ENCODE measurements at places on chromosomes 6 and 20.

- DNase-seq, result no peak
These were observed 203.9 kb upstream of the RAB32 start for GRCh38 chr6:146339716-146340115.

GRCh38 chr20:64011366-64011779, 24.6 kb upstream of the C20orf204 start:
- no peak for DNase-seq

DNA sequence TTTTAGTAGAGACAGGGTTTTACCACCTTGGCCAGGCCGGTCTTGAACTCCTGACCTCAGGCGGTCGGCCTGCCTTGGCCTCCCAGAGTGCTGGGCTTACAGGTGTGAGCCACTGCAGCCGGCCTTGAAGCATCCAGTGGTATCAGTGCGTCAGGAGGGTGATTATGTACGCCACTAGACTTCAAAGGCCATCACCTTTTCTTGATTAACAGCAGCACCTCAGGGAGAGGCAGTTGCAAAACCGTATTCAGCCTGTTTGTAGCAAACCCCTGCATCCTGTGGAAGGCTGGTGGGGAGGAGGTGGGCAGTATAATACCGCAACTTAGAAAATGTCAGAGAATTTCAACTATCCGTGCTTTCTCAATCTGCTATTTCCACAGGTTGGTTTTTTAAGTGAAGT, 27.3 kb upstream of the SHLD1 start:
- peak; percentile 34 for DNase-seq

DNA sequence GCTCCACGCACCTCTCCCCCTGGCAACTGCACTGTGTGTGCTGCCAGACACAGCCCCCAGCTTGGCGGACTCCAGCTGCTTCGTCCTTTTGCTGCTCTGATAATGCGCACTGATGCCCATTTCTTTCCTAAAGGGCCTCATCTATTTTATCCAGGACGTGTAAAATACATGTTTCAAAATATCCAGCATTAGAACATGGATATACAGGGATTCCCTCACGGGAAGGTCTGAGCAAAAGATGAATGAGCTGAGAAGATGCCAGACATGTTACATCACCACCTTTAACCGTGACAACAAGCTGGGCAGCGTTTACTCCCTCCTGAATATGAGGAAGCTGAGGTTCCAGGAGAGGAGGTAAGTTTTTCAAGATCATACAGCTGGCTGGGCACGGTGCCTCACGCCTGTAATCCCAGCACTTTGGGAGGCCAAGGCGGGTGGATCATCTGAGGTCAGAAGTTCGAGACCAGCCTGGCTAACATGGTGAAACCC, 32.8 kb downstream of the TNXB start:
- DNase-seq, result no peak

DNA sequence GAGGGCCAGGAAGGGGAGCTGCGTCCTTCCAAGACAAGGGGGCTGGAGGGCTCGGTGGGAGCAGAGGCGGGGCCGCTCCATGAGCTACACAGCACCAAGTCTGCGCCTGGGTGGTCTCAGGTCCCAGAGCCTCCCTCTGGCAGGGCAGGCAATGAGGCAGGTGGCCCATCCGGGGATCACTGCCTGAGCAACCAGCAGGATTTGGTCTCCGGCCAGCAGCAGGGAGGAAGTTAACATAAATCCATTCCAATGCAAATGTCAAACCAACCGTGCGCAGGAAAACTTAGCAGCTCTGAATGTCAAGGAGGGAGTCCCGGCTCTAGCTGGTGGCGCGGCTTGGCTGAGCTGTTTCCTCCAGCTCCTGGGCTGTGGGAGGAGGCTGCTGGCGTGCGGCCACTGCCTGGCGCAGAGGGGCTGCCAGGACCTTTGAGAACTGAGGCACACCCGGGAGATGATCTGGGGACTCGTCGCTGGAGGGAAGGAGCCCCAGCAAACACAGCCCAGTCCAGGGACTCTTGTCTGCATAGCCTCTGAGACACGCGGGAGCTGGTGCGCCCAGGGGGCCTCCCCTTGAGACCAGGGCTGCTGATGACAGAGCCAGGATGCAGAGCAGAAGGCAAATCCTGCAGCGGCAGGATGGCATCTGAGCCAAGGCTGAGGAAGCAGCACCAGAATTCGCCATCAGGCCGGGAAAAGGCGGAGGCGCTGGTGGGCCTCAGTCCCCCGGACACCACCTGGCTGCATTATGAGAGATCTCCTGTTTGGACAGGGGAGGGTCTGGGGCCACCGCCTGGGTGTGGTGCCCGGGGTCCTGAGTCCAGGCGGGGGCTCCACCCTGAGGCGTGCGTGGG, 33.1 kb upstream of the CHRNA4 start:
- no peak for DNase-seq

GRCh38 chr20:3222635-3223600, 13.6 kb downstream of the ITPA start:
- no peak for DNase-seq

GRCh38 chr6:1610497-1611321, 994 bp downstream of the FOXC1 start:
- no peak for DNase-seq

GRCh38 chr6:129183187-129183591, 300.3 kb downstream of the LAMA2 start:
- no peak for DNase-seq

GRCh38 chr20:57369596-57369995, 18.5 kb downstream of the RAE1 start:
- DNase-seq, result no peak

- DNase-seq, result no peak
These were observed 17.1 kb downstream of the MYLIP start for GRCh38 chr6:16146028-16146427.

GRCh38 chr6:169827290-169827717, 75.9 kb downstream of the ERMARD start:
- no peak for DNase-seq

- DNase-seq, result no peak
These were observed 10.3 kb downstream of the NFYA start for GRCh38 chr6:41083072-41083471.

- no peak for DNase-seq
These were observed 8.8 kb downstream of the NR2E1 start for GRCh38 chr6:108174371-108175175.

DNA sequence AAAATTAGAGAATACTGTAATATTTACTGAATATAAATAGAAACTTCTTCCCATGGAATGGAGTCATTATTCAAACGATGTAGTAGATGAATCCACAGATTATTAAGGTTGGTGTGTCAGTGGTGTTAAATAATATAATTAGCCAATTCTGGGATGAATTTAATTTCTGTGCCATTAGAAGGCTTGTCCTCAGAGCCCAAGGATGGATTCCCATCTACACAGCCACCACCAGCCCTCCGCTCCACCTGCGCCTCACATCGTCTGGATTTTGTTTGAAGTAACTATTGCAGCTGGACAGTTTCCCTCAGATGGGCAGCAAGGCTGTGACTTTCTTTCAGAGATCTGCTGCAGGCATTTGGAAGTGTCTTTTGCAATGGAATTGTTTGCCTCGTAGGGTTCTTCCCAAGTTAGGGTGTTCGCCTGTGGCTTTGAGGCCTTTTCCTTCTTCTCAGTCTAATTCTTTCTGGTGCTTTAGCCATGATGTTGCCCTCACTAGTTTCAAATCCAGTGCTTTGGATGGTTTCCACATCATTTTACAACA, 104.7 kb downstream of the AIG1 start:
- DNase-seq, result no peak

- DNase-seq, result no peak
These were observed 717.4 kb upstream of the MANEA start for GRCh38 chr6:94859924-94860323.

DNA sequence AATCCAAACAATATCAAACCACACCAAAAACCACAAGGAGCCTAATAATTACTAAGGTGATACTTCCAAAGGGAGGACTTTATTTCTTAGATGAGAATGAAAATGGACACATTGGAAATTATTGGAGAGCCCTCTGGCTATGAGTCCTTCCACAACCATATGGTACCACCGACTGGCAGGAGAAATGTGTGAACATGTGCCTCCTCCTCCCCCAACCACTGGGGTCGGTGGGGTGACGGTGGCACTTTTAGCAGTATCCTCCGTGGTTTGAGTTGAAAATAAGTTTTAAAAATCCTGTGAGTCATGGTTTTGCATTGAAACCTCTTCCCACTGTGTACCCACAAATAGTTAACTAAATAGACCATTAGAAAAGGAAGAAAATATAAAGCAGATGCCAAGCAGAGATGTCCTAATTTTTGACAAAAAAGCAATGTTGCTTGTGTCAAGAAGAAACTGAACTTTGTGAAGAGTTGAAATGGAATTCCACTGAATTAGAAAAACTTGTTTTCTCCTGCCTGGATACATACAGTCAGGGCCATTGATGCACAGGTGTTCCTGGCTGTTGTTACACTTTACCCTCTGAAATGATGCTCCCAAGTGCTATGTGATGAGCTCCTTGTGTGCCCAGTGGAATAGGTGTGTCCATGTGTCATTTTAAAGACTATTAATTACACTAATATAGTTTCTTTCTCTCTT, 3.2 kb downstream of the EDN1 start:
- no peak for DNase-seq

DNA sequence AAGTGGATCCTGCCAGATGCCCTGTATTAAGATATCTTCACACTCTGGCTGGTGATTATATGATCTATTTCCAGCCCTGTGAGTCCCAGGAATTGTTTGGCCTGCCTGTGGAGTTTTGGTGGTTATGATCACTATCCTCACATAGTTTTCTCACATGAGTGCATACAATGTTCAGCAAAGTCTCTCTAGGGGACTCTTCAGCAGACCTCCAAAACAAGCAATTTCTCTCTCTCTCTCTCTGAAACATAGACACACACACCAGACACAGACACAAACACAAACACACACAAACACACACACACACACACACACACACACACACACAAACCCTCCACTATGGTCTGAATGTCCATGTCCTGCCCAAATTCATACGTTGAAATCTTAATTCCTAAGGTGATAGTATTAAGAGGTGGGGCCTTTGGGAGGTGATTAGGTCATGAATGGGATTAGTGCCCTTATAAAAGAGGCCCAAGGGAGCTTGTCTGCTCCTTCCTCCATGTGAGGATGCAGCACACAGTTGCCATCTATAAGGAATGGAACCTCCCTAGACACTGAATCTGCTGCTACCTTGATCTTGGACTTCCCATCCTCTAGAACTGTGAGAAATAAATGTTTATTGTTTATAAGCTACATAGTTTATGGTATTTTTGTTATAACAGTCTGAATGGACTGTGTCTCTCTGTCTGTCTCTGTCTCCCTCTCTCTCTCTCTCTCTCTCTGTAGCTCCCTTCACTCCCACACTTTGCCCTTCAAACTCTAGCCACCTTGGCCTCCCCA, 22.0 kb upstream of the SYNJ2 start:
- DNase-seq, result no peak

- DNase-seq, result no peak
These were observed 2.1 kb downstream of the TGM6 start for GRCh38 chr20:2382833-2383232.

DNA sequence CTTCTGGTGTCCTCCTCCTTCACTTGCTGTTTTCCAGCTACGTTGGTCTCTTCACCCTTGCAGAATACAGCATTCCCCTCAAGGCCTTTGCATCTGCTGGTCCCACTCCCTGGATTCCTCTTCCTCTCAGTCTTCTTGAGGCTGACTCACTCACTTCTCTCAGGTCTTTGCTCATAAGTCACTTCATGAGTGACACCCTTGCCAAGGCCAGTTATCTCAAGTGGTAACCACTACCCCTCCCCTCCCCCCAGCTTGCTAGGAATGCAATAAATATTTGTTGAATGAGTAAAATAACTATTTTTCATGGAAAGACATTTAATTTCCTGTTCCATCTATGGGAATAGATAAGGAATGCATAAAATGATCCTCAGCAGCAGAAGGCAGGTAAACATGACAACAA, 131.7 kb downstream of the PLCB4 start:
- no peak for DNase-seq

DNA sequence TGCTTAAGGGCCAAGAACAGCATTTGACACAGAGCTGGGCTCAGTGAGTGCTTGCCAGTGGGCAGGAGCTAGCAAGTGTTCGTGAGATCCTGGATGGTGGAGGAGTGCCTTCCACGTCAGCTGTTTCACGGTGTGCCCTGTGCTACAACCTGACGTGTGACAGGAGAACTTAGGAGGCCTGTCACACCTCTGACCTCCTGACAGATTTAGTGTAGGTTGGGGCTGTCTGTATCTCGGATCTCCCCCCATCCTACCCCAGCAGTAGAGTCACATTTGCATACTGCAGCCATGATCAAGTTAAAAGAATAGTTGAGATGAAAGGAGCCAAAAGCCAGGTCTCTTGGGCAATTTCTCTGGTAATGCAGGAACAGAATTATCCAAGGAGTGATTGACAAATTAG, 200.8 kb upstream of the CHD6 start:
- DNase-seq, result no peak

- no peak for DNase-seq
These were observed 3.0 kb downstream of the PPP1R14C start for GRCh38 chr6:150145830-150146229.

DNA sequence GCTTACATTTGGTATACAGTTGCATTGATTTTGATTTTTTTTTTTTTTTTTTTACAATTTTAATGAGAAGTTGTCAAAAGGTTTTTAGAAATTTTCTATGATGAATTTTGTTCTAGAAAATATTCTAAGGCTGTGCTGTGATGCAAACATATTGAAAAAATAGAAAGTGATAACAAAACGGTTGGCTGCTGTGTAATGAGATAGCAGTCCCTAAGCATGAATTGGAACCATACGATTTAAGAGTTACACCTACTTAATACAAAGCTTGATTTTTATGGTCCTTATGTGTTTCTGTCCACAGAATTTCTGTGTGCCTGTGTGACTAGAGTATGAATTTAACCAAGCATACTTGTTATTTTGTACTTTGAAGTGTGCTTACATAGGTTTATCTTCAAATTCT, 12.1 kb downstream of the HIVEP1 start:
- no peak for DNase-seq

GRCh38 chr20:40686893-40687292, 2.1 kb downstream of the MAFB start:
- no peak for DNase-seq

DNA sequence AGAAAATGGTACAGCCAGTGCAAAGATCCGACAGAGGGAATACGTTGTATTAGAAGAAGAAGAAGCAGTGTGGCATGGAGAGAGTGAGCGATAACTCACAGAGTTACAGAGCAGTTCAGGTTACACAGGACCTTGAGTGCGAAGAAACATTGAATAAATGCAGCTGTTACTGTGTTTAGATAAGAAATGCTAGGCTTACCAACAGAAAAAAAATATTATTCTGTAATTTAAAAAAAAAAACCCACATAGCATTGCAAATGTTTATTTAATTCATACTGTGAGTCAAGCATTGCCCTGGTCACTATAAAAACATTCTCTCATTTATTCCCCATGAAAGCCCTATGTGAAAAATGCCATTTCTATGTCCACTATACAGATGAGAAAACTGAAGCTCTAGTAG, 373.4 kb upstream of the EPHA7 start:
- DNase-seq, result no peak

DNA sequence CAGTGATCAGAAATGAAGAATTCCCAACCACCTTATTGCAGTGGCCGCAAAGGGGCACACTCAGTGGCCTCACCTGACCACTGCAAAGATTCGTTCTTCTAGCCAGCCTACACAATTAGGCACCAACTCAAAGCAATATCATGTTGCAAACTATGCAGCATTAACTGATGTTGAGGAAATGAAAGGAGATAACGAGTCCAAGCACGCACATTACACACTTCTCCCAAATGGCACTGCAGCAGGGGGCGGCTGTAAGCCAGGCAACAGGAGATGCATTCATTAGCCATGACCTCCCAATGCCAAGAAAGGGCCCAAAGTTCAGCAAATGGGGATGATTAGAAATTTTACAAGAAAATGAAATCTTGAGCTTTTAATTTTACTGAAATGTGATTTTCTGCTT, 39.3 kb downstream of the ATXN1 start:
- no peak for DNase-seq

- no peak for DNase-seq
These were observed 40.9 kb downstream of the VSTM2L start for GRCh38 chr20:37943501-37944455.

All from T-helper 2 cell (primary cell).